ENCODE measurements at places on chromosomes 1 and 21.

DNA sequence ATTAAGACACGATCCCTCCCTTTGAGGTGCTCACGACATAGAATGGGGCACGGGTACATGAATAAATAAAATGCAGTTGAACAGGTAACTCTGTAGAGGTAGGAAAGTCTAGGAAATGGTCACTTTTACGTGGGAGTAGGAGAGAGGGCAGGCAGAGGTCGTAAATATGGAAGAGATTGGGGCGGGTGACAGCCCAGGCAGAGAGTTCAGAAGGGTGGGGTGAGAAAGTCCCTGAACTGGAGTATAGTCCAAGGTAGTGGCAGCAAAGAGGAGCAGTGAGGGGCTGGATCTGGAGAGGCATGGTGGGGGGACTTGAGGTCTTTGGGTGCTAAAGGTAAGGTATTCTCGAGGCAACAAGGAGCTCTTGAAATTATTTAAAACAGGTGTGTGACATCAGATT, 147.9 kb downstream of the C1orf21 start:
- DNase-seq, result no peak

GRCh38 chr1:17148950-17149608, 29.8 kb upstream of the PADI2 start:
- no peak for DNase-seq

- no peak for DNase-seq
These were observed 284.0 kb downstream of the RPS6KC1 start for GRCh38 chr1:213335084-213335483.

DNA sequence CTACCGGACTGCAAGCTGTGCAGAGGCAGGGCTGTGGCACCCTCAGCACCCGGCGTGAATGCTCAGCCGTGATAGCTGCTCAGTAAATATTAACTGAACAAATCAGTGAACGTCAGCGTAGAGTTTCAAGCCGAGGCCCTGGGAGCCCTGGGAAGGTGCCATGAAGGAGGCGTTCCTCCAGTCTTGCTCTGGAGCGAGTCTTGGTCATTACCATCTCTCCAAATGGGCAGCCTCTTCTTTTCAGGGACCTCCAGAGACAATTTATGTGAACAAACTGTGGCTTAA, 449.2 kb downstream of the CAMTA1 start:
- DNase-seq, result no peak

DNA sequence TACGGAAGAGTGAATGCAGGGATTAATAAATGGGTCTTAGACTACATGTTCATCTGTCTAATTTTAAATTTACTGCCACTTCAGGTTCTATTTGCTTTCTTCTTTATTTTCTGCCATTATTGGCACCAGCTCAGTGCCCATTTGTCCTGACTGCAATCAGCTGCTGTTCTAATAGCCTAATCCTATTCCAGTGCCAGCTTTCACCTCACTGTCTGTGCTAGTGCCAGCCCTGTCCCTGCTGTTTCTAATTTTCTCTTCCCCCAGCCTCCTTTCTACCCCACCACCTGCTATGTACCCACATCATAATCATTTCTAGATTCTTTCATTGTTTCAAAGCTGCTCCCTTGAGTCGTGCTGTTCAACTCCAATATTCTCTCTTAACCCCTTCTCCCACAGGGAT, 86.4 kb downstream of the KCNK1 start:
- no peak for DNase-seq

DNA sequence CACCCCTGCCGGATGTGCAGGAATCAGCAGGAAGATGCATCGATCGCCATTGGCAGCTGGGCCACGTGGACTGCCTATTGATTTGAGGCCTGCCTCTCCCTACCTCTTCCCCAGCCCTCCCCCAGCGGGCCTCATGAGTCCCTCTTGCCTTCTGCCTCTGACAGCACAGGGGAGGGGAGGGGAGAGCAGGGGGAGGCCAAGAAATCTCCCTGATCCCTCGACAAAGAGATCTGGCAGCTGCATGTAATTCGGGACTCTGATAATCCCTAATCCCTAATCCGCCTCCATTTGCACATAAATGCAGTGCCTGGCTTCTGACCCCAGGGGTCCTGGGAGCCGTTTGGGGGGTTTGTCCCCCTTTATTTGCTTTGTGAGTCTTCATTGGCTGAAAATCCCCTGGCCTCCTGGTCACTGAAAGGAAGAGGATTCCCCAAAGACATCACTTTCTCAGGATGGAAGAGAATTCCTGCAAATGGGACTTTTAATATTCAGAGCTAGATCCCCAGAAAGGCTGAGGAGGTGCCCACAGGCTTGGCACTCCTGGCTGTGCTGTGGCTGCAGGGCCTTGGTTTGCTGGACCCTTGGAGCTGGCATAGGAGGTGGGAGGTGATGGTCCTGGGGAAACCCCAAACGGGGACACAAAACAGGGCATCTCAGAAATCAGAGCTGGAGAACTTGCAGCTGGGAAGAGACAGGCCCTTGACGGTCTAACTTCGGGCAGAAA, 239.4 kb upstream of the POU3F1 start:
- no peak for DNase-seq

- no peak for DNase-seq
These were observed 230.9 kb downstream of the TM2D1 start for GRCh38 chr1:61494000-61494399.

DNA sequence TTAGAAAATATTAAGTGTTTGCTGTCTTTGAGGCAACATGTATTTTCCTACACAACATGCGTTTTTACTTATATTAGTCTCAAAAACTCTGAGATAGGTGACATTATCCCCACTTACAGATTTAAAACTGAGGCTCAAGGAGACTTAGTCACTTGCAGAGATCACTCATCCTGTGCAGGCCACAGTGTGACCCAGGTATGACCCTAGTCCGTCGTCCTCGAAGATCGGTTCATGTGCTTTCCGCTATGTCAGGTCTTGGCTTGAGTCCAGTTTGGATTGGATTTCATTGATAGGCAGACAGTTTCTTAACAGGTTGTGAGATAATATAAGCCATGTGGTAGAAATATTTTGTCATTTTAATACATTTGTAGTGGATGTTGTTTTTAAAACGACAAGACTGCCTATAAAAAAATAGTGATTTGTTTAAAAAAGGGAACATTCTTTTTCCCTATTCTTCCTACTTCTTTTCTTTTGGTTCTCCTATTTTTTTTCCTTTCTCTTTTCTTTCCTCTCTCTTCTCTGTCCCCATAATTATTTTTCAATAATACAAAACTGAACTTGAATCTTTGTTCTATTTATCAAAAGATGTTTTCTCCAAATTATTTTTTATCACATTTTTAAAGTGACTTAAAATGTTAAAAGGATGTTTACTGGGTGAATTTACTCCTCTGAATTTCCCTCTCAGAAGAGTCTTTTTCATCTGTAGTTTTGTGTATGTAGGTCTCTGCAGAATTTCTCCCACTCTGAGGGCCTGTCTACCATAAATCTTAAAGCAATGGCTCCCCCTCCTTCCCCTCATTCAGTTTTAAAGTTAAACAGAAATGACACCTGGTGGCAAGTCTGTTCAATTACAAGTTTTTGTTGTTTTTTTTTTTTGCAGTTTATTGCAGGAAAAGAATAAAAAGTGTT, 81.8 kb downstream of the PHTF1 start:
- DNase-seq, result no peak

- peak; percentile 58 for DNase-seq
These were observed 36.5 kb upstream of the TRAPPC10 start for GRCh38 chr21:43975469-43976098.

- DNase-seq, result no peak
These were observed 29.1 kb upstream of the SCCPDH start for GRCh38 chr1:246695136-246695535.

DNA sequence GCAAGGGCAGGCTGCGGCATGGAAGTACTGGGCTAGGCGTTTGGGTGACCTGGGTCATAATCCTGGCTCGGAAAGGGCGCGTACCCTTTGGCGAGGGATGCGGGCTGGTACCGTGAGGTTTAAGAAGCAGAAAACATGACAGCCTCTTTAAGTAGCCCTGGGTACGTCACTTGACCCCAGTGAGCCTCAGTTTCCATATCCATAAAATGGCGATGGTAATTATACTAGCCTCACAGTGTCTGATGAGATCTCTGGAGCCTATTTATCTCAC, 700 bp downstream of the PIGV start:
- no peak for DNase-seq

DNA sequence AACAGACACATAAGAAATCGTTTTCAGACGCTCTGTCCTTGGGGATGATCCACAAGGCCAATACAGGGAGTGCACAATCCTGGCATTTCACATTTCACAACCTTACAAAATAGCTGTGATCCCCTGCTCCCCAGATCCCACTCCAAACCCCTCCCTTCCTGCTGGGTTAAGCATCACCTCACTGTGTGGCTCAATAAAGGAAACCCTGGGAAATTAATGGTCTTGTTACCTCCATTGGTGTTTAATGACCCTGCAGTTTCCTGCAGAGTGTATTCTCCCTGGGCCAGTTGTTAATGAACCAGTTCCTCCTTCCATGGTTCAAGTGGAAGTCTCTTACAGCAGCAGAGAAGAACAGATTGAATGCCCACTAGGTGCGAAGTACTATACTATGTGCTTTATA, 334.7 kb downstream of the OMA1 start:
- no peak for DNase-seq

DNA sequence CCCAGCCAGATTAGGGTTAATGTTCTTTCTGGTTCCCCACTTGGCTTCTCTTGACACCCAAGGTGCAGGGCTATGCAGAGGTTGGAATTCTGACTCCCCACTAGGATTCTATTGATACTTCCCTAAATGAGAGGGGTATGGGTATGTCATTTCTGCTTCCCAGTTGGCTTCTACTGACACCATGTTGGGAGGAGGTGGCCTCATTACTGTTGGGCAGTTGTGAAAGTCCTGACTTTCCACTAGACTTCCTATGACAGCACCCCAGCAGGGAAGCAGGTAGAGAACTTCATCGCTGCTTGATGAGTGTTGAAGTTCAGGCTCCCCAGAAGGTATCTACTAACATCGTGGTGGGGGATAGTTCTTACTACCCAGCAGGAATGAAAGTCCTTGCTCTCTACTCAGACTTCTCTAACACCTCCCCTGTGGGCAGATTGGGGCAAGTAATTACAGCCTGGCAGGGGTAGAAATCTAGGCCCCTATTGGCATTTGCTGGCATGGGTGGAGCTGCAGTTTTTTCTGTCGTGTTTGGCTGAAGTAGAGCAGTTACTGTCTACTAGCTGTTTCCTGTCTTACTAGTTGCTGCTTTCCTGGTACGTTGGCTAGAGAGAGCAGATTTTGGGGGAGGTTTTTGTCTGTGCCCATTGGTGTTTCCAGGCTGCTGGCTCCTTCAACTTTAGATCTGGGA, 41.5 kb downstream of the ZYG11B start:
- no peak for DNase-seq

- no peak for DNase-seq
These were observed 47.9 kb downstream of the PHACTR4 start for GRCh38 chr1:28417441-28417922.

- no peak for DNase-seq
These were observed 162.4 kb downstream of the PDE4B start for GRCh38 chr1:65955071-65955470.

DNA sequence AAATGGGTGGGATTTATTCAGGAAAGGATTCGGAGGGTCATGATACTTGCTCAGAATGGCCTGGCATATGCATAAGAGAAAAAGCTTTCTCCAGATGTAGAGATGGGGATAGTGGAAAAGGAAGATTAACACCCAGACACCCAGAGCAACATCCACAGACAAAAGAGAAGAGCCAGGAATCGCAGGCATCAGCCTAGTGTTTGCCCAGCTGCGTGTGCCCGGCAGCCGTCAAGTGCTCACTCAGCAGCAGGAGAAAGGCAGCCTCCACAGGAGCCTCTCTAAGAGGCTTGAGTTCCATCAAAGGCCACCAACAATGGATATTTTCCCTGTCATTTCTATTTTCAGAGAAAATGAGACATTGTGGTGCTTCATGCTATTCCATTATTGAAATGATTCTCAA, 54.7 kb downstream of the NTPCR start:
- no peak for DNase-seq

GRCh38 chr1:22747021-22747734, 36.5 kb downstream of the EPHB2 start:
- DNase-seq, result no peak

GRCh38 chr1:162329826-162330225, 46.8 kb downstream of the SPATA46 start:
- no peak for DNase-seq

DNA sequence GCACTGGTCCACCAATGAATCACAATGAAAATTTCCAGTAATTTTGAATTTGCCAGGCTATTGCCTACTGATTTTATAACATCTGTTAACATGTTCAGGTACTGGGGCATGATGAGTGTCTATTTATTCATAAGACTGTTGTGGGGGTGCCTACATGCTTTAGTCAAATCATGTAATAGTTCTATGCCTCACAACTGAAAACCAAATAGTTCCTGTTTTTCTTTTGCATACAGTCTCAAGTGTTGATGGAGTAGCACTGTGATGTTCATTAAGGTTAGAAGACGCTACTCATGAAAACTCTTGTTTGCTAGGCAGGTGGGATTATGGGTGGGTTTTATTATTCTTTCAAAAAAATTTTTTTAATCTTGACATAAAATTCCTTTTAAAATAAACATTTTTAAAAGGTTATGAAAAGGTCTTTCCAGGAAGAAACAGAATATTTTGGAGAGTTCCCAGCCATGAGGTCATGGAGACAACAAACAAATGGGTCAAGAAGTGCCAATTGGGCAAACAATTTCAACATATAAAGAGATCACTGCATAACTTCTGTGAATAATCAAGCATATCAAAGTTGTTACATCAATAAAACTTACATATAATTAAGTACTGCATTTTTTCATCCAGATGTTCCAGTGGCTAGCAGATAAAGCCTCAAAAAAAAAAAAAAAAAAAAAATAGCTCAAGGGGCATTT, 40.2 kb upstream of the NHLH2 start:
- no peak for DNase-seq

GRCh38 chr1:5747426-5748285, 244.6 kb downstream of the NPHP4 start:
- DNase-seq, result no peak

- DNase-seq, result no peak
These were observed 1.4 kb upstream of the S100A4 start for GRCh38 chr1:153546796-153547559.

- DNase-seq, result peak; percentile 93
These were observed 5.2 kb downstream of the TNFRSF18 start for GRCh38 chr1:1200876-1201810.

DNA sequence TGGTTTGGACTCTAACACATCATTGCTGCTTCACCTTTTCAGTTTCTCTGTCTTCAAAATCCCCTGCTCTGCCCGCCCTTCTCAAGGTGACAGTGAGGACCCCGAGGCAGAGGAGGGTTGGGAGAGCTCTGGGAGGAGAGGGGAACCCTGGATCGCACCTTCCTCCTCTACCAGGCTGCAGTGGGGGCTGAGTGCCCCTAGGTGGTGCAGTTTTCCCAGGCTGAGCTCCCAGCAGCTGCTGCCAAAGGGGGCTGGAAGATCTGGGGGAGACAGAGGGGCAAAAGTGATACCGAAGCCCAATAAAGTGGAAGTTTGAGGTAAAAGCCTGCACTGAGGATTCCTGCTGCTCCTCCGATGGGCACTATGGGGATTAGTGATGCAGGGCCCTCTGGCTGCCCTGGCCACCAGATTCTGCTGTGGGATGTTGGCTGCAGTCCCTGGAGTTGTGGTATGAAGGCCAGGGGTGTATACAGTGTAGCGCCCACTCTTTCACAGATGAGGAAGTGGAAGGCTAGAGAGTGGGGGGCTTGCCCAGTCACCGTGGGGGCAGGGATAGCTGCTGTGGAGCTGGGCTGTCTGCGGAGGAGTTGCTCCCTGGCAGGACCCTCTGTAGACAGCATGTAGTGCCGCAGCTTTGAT, 40.7 kb upstream of the SCMH1 start:
- no peak for DNase-seq
